ENCODE measurements at places on chromosomes 13 and 19.

GRCh38 chr19:616747-617526, 16.4 kb downstream of the POLRMT start:
- no peak for DNase-seq

- DNase-seq = no peak
These were observed 15.9 kb upstream of the PLPP2 start for GRCh38 chr19:307111-307531.

DNA sequence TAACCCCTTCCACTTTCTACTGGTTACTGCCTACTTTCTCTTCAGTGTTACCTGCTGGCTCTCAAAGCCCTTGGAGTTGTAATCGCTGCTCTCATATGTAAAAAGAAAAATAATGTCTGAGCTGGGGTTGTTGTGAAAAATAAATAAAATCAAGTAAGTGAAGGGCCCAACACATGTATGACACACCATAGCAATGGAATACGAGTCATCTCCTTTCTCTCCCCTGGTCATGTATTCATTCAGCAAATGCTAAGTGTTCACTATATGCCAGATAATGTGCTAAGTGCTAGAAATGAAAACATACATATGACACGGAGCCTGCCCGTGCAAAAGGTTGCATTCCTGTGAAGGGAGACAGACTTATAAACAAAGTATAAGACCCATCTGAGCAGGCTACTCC, 535.0 kb downstream of the RFC3 start:
- no peak for DNase-seq

DNA sequence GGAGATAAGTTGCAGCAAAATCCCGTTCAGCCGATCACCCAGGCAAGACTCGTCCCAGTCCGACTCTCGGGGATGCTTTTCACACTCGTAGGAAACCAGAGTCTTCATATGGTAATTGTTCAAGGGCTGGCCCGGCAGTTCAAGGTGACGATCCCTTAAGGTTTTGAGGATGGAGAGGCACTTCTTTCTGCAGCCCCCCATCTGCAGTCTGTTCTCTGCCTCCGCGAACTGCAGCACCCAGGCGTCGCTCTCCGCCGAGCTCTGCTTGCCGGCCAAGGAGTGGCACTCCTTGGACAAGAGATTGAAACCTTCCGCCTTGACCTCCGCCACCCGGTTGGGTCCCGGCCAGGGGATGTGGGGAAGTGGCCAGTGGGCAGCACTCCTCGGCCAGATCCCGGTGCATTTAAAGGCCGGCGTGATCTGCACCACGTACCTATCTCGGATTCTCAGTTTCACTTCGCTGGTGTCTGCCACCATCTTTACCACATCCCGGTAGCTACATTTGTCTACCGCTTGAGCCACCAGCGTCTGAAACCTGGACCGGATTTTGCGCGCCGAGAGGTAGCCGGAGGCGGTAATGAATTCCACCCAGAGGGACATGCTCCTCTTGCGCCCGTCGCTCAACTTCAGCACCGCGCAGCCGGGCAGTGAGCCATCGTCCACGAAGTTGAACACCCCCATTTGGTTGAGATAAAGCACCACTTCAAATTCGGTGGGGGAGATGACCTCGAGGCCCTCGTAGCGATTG, 1.1 kb downstream of the MAB21L1 start:
- DNase-seq = no peak

- peak; percentile 78 for DNase-seq
These were observed 18.8 kb upstream of the EDDM13 start for GRCh38 chr19:56253737-56254136.

DNA sequence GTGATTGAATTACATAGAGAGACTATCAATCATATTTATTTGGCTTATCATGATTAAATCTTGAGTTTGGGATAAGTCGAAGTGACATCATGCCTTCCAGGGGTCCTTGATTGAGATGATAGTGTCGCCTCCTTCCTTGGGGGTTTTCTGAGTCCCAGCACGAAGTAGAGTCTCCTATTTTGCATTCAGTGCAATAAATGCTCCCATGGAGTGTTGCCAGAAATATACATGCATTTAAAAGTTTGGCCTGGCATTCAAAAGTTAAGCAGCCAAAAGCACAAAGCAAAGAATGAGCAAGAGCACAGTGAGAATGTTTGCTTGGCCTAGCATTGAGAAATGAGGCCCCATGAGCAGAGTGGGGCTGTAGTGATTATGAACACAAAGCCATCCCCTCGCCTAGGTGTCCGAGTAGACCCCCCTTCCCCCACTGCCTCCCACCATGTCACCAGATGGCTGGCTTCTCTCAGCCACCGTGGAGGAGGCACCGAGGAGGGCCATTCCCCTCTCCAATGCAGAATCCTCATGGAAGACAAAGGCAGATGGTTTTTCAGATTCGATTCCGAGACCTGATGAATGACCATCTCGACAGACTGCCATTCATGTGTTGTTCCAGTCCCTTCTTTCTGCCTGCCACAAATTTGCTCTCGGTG, 58.8 kb upstream of the UBL3 start:
- no peak for DNase-seq

GRCh38 chr13:47790755-47791154, 210.3 kb downstream of the SUCLA2 start:
- no peak for DNase-seq
